ENCODE measurements at places on chromosomes 2 and 18.

DNA sequence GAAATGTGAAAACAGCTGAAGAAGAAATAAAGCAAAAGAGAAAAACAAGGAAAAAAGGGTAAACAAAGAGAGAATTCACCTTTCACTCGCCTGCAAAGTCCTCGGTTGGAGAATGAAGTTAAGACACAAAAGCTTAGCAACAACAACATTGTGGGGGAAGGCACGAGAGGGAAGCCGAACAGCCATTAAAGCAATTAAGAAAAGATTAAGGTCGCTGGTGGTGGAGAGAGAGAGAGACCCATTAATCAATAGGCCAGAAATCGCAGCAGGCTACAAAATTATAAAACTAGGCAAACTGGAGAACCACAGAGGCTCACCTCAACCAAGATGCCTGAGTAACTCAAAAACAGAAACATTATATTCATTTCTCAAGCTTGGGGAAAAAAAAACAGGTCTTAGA is 120.0 kb upstream of the SIX3 start:
- no peak for DNase-seq

- no peak for DNase-seq
Measured at GRCh38 chr2:229675569-229675968, 38.8 kb downstream of the DNER start.

GRCh38 chr2:30380824-30381223 is 66.2 kb upstream of the LCLAT1 start:
- no peak for DNase-seq

- no peak for DNase-seq
Measured at GRCh38 chr18:35072616-35073015, 31.4 kb downstream of the MAPRE2 start.

DNA sequence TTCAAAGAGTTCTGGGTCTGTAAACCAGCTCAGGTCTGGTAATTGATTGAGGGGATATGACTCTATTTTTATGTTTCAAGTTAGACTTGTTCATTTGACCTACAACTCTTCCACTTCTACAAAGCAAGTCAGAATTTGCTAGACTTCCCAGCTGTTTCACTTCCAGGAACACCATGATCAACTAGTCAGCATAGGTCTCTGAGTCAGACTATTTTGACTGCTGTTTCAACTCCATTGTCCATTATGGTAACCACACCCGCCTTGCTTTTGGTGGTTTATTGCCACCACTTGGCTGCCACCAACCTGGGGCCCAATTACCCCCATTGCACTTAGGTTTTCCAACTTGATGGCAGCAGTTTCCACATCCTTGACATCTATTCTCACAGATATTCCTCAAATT is 116.6 kb downstream of the LAMA3 start:
- DNase-seq, result no peak
